ENCODE measurements at places on chromosomes 1 and 21. TPM values are rescaled to one million over a fixed set of nuclear protein-coding genes. Genes with fewer than 3 reads are reported as not detected.

DNA sequence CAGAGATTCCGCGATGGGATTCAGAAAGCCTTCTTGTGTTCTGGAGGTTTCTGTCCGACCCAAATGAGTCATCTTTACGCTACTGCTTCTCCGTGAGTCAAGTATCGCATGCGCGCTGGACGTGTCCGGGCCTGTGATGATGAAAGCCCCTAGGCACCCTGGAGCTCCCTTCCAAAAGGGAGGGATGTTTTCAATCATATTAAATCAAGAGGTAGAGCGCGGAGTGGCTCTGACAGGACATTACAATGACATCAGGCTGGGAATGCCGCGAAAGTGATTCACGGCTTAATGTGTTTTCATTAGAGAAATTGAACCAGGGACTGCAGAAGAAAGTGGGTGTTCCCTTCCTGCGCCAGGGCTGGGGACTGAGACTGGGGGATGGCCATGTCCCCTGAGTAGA, 48.5 kb downstream of the AJAP1 start:
- DNase-seq: no peak

DNA sequence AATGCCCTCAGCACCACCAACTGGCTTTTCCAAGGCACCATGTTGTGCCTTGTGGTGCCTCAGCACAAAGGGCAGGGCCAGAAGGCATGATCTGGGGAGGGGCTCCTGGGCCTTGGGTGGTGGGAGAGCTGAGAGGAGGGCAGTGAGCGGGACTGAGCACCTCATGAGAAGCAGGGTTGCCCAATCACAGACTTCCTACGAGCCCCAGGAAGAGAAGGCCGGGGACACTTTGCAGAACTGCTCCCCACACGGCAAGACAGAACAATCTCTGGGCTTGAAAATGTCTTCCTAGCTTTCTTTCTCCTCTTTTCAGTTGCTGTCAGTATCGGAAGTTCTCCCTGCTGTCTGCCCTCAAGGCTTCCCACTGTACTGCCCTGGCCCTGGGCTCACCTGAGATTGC, 6.8 kb downstream of the KCNJ10 start:
- DNase-seq: no peak

GRCh38 chr1:205680073-205680851, at the start of gene SLC45A3:
Gene SLC45A3, minus strand, starts transcription at chr1:205680509. Its CDS starts 15,853 bp downstream, at chr1:205664656.
- peak; percentile 81 for DNase-seq

DNA sequence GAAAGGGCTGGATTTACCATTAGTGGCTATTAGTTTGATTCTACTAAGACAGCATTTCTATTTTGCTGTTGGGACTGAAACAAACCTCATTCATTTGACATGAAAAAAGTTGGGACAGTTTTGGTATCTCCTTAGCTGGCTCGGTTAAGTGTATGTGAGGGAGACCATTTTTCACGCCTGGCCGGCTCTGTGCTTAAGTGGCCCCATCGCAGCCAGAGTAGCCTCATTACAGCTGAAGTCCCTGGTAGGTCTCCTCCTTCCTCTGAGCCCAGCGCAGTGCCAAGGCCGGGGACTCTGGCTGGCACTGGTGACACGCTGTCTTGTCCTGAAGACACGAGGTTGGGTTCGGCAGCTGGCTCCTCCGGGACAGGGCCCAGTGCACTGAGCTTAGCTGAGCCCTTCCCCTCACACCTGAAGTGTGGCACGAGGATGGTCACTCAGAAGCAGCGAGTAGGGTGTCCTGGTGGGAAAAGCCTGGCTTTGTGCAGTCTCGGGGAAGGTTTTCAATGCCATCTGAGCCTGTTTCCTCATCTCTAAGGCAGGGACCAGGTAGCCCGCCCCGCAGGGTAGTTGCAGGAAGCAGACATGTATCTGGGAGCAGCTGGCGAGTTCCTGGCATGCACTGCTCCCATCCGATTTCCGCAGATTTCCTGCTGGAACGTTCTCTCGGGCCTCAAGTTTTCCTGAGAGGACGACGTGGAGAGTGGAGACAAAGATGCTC, 196.5 kb downstream of the DYRK1A start:
- DNase-seq: peak; percentile 64

- no peak for DNase-seq
Measured at GRCh38 chr1:9718006-9718680, 66.6 kb downstream of the PIK3CD start.

Gene KCNJ9
- not detected for total RNA-seq

Gene SHISAL2A
- 0.96 TPM for total RNA-seq

Gene CYB561D1
- 10.6 TPM for total RNA-seq

All from aorta (tissue), 5 donors.